ENCODE measurements at places on chromosomes 5 and 9.
A peak's percentile ranks its signal among the peaks of the same experiment; 100 is the strongest.

GRCh38 chr5:4418084-4418483 lies 722.0 kb upstream of the ADAMTS16 start:
- no peak for DNase-seq

- no peak for DNase-seq
Observed at GRCh38 chr9:129077236-129077635, 3.7 kb upstream of the DOLPP1 start.

- DNase-seq: no peak
Observed at GRCh38 chr5:82218374-82219156, 59.6 kb downstream of the RPS23 start.

DNA sequence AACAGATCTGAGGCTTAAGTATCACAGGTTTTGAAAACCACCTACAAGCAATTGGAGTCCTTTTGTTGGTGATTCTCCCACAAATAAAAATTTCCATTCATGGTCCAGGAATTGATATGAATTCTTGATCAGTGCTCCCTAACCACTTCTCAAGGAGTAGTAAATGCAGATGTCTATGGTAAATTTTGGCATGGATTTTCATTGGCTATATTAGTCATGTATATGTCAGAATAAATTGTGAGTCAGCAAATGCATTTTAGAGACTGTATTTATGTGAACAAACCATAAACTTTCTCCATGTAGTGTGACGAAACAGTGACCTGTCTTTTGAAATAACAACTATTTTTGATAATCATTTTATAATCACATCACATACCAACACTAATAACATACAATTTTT lies 611.1 kb downstream of the HTR1A start:
- DNase-seq: no peak

- DNase-seq: no peak
Observed at GRCh38 chr9:130987738-130988399, 21.1 kb upstream of the LAMC3 start.

DNA sequence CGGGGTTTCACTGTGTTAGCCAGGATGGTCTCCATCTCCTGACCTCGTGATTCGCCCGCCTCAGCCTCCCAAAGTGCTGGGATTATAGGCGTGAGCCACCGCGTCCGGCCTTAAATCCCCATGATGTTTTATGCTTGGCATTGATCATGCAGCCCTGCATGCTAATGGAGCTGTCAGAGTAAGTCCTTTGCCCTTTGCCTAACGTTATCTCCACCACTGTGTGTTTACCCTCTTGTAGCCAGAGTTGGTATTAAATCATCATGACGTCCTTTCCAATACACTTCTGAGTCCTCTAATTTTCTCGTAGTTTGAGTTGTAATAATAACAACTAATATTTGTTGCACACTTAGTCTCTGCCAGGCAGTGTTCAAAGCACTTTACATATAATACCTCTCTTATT lies 57.2 kb upstream of the ZFAND5 start:
- no peak for DNase-seq

GRCh38 chr9:91856419-91856818 lies 93.6 kb downstream of the ROR2 start:
- no peak for DNase-seq

DNA sequence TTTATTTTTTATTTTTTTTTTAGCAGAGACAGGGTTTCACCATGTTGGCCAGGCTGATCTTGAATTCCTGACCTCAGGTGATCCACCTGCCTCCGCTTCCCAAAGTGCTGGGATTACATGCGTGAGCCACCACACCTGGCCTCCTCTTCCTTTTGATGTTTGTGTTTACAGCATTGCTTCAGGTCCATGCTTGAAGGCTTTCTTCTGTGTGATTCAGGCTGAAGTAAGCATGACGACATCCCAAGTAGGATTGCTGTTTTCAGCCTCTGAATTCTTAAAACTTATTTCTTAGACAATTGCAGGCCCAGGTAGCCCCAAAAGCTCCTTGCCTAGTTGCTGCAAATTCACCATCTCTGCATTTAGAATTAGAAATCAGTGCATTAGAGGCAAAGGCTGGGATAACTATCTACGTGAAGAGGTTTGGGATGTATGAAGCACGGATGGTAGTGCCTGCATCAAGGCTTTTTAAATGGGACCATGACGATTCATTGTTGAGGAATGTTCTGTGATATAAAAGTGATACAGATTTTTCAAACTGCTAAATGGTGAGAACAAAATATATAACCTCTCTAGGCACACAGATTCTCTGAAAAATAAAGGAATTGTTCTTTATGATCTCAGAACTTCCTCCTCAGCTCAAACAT lies 3.0 kb upstream of the ETF1 start:
- DNase-seq: no peak

DNA sequence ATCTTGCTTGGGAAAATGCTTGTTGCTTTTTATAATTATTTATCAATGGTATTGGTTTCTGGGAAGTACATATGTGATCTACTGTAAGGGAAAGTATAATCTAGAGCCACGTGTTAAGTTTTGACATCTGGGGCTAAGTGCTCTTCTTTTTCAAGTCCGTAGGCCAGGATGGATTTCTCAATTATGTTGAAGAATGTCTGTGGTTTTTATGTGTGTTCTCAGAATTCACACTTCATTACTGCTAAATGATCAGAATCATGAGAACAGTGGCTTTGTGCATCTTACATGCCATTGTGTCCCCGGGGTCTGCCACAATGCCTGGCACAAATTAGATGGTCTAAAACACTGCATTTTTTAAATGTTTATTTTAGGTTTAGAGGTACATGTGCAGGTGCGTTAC lies 14.5 kb upstream of the AUH start:
- no peak for DNase-seq

DNA sequence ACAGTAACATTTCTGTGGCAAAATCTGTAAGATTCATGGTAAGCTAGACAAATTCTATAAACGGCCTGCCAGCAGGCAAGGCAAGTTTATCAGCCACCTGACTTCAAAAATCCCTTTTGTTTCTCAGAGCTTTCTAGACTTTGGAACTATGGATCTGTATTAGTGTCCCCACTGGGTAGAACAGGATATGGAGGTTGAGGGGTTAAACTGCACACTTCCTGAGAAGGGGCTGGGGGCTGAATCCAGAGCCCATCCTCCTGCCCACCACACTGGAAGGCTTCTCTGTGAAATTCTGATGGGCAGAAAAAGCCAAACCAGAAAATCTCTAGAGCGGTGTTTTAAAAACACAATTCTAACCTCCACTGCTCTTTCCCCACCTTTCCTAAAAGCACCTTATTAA lies 128.7 kb downstream of the ENTREP1 start:
- no peak for DNase-seq

DNA sequence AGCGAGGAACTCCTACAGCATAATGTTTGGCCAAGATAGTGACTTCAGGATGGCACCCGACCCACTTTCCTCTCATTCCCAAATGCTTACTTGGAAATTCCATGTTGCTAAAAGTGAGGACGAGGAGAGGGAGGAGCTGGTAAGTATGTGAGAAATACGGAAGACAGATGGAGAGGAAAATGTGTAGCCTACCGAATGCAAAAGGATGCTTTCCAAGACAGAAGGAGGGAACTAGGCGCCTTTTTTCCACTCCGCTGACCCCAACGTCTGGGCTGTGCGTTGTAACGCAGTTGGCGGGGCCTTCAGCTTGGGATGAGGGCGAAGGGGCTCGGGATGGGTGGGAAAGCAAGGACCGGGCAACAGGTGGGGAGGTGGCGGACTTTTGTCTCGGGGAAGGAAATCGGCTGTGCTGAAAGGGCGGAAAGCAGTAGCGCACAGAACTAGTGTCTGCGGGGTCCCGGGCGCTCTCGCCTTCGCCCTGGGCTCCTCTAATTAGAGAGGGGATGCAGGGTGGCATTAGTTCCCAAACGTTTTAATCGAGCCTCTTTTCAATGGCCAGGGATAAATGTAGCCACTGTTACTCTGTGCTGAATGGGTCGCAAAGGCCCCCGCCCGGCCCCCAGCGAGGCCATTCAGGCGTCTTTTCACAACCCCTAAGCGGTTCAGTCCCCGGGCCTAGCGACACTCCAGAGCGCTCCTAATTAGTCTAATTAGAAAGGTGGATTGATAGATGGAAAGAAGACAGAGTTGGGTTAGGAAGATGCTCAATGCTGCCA lies 12.6 kb downstream of the FOXD1 start:
- DNase-seq: no peak

GRCh38 chr5:11385251-11385900 lies 518.9 kb downstream of the CTNND2 start:
- DNase-seq: no peak

DNA sequence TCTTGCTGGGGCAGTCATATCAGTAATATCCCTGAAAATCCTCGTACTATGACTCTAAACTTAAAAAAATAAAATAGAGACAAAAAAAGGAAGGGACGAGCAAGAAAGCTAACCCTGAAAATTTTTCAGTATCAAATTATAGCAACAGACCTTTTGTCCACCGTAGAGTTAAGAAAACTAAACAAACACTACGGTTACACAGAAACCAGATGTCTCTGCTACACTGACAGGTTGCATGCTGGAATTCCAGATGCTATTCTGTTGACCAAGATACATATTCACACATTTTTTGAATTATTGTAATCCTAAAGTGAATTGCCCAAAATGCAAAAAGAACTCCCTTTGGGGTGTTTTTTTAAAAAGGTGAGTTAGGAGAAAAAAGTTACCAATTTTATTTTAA lies 66.9 kb upstream of the SELENOP start:
- DNase-seq: no peak

DNA sequence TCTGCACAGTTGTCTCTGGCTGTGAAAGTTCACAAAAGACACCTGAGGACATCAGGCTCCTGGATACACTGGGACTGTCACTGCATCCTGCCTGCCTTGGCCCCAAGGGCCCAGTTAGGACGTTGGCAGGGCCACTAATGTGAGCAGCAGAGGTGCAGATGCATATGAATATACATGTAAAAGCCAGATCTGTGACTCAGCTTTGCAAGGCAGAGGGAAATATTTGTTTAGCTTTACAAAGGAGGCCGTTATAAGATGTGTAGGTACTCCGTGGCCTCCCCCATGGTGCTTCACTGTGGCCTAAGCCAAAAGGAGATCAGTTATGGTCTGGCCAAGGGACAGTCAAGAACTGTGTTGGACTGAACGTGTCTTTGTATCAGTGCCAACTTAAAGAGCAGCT lies 4.1 kb upstream of the C1QTNF3 start:
- no peak for DNase-seq

DNA sequence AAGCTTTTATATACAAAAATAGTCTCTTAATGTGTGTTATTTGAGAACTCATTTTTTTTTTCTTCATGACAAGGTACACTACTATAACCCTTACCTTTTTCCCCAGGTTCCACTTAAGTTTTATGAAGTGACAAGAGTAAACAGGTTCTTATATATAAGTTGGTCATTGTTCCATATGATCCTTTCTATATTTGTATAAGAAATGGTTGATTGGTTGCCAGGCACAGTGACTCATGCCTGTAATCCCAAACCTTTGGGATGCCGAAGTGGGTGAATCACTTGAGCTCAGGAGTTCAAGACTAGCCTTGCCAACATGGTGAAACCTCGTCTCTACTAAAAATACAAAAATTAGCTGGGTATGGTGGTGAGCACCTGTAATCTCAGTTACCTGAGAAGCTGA lies 108.3 kb downstream of the PCSK1 start:
- DNase-seq: no peak

- DNase-seq: no peak
Observed at GRCh38 chr5:97538912-97539311, 355.9 kb upstream of the RIOK2 start.

- DNase-seq: peak; percentile 29
Observed at GRCh38 chr5:125083981-125084380, 337.5 kb upstream of the ZNF608 start.

DNA sequence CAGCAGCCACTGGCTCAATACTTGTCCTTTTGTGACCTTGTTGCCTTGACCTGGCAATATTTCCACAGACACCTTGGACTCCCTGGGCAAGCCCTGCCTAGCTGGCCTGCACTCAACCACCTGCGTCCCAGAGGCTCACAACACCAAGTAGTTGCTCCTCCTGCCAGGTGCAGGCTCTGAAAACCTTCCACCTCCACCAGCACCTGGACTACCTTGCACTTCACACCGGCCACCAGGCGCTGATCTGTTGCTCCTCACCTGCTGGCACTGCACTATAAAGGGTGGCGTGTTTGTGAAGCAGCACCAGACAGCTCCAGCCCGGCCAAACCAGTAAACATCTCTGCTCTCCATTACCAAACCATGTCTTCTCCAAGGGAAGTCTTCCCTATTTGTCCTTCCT lies 997.7 kb downstream of the PTPRD start:
- no peak for DNase-seq

DNA sequence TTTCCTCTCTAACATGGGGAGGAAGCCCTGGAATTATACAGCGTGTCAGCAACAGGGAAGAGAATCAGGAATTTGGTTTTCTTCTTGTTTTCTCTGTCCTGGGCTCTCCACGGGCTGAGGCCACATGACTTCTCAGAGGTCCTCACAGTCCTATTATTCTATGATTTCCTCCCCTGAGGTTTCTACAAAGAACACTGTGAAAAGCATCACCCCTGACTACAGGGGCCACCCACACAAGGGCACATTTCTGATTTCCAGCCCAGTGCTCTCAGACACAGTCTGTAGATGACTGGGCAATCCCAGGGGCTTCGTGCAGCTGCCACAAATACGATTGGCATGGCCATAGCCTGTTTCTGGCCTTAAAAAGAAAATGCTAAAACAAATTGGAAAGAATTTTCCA lies 284.9 kb downstream of the CEMIP2 start:
- no peak for DNase-seq

DNA sequence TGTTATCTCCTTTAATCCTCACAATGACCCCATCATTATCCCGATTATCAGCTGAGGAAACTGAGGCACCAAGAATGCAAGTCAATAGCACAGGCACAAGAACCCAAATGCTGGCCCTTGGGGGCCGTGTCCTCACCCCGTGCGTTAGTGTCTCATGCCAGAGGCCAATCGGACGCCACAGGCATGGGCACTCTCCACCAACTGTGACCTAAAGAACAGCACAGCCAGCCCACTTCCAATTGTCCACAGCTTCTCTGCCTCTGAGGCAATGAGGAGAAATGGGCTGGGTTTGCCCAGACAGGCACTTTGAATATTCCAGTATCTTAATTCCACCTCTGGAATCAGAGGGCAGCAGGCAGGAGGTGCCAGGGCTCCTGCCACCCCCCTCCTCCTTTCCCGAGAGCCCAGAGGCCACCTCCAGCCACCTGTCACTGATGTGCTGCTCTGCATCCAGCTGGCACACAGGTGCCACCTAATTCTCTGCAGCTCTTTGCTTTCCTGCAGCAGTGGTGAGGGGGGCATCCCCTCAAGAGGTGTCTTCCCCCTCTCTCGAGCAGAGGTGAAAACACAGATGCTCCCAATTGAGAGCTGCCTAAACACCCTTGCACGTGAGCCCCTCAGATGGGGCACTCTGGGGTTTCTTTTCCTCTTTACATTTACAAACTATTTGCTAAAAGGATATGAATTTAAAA lies 107.5 kb downstream of the ROR2 start:
- DNase-seq: no peak

- DNase-seq: no peak
Observed at GRCh38 chr5:134088994-134089560, 25.4 kb upstream of the TCF7 start.

GRCh38 chr5:138809391-138809790 lies 56.2 kb downstream of the CTNNA1 start:
- no peak for DNase-seq

- DNase-seq: no peak
Observed at GRCh38 chr5:174234388-174234787, 188.9 kb downstream of the NSG2 start.
